ENCODE measurements at places on chromosomes 16 and 17.

GRCh38 chr16:71413341-71413740 lies 28.5 kb downstream of the TLE7 start:
- DNase-seq: no peak

DNA sequence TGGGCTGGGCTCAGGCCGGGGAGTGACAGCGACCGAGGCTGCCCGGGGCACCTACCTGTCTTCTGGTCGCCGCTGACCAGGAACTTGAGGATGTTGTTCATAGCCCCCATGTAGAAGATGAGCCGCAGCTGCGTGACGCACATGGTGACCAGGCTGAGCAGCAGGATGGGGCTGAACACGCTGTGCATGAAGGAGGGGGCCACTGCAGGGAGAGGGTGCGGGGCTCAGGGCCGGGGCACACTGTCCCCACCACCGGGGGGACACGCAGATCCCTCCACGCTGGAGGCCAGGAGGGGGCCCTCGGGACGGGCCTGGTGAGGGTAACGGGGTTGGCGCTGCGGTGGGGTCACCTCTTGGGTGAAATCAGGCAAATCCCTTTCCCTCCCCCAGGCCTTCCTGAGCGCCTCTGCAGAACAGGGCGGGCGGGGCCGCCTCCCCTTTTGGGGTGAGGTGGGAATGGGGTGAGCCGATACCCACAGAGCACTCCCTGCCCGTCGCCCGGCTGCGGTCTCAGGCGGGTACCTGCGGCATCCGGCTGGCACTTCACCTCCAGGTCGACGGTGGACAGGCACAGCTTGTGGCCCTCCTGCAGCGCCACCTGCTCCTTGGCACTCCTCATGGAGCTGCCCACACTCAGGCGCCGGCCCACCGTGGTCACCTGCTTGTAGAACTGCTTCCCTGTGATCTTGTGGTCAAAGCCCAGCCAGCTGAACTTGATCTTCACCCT lies 28.3 kb upstream of the PITPNA start:
- DNase-seq: no peak

DNA sequence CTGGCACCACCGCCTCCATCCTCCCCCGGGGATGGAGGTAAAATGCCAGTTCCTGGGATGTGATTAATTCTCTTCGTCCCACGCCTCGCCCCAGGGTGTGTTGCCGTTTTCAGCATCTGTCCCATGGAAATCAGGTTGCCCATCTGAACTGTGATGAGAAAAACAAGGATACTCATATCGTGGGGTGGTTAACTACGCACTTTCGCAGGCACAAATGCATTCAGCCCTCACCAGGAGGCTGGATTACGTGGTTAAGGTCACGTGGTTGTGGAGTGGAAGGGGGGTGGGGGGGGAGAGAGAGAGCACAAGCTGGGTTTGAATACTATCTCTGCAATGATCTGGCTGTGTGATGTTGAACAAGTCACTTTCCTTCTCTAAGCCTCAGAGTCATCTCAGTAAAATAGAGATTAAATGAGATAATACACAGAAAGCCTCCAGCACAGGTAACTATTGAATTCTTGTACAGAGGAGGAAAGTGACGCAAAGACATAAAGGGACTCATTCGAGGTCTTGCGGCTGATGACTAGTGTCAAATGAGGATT lies 74.7 kb downstream of the BMERB1 start:
- peak; percentile 71 for DNase-seq

DNA sequence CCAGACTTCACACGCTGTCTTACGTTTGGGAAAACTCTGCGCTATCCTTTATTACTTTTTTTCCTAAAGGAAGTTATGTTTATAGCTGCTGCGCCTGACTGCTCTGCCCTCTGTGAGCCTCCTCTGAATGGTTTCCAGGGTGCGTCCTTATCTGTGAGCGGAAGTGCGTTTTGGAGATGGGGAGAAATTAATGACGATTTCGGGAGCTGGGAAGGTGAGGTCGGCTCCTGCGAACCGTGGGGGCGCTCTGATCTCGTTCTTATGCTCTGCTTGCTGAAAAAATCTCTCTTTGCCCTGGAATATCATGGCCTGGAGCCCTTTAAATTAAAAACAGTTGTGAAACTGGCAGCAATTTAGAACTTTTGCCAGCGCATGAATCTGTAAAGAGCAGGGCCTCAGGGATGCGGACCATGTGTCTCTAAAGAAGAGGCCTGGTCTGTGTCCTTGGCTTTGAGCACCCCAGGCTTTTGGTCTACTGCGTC lies 135.7 kb upstream of the ZFHX3 start:
- no peak for DNase-seq

DNA sequence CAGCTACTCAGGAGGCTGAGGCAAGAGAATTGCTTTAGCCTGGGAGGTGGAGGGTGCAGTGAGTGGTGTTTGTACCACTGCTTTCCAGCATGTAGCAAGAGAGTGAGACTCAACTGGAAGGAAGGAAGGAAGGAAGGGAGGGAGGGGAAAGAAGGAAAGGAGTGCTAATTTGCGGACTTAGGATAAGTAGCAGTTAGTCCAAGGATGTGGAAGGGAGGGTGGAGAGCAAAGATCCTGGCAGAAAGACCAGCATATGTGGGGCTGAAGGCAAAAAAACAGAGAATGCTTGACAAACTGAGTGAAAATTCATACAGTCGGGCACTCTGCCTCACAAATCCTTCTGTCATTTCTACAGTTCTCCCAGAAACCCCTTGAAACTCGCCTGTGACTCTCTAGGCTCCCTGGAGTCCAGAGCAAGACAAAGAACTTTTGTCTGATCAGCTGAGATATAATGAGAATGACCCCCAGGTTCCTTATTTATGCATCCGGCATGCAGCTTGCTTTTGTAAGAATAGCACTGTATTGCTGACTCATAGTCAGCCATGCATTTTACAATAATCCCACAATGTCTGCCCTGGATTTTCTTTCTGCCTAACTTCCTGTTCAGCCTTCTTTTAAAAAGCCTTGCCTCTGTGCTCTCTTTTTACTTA lies 31.5 kb downstream of the CDK5RAP3 start:
- peak; percentile 32 for DNase-seq

DNA sequence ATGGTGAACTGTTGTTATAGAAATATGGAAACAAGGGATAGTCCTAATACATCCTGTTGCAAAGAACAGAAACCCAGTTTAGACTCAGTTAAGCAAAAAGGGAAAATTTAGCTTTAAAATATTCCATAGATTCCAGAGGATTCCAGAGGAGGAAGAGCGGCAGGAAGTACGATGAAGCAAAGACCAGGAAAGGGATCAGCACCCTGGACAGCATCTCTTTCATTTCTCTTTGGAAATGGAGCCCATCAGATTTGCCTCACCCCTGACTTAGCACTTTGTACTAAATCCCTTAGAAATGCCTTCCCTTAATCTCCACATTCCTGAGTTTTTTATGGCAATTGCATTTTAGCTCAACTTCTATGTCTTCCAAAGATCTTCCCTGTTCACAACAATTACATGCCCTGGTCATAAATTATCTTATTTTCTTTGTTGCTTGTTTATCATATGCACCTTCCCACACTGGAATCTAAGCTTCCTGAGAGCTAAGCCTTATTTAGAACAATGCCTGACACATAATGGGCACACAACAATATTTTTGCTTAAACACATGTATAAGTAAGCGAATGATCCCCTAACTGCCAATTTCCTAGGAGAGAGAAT lies 150.0 kb upstream of the RBFOX1 start:
- peak; percentile 83 for DNase-seq

- DNase-seq: no peak
Measured at GRCh38 chr16:66919569-66920298, 1.0 kb upstream of the CDH16 start.

- DNase-seq: peak; percentile 70
Measured at GRCh38 chr17:65438708-65439294, 122.6 kb downstream of the AXIN2 start.

DNA sequence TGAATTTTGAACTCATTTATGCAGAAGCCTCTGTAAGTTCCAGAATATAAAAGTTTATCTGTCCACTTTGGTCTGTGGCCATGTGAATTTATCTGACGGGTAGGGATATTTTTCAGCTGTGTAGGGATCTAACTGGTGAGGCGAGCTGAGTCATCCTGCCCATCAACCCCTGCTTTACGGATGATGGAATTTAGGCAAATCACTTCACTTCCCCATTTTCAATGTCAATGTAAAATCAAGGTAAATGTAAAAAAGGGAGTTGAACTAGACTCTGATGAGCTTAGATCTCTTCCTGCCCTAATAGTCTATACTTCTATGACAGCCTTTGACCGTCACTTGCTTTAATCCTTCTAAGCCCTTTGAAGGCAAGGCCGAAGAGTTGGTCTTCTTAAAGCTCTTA lies 2.6 kb downstream of the SLC16A6 start:
- peak; percentile 8 for DNase-seq

DNA sequence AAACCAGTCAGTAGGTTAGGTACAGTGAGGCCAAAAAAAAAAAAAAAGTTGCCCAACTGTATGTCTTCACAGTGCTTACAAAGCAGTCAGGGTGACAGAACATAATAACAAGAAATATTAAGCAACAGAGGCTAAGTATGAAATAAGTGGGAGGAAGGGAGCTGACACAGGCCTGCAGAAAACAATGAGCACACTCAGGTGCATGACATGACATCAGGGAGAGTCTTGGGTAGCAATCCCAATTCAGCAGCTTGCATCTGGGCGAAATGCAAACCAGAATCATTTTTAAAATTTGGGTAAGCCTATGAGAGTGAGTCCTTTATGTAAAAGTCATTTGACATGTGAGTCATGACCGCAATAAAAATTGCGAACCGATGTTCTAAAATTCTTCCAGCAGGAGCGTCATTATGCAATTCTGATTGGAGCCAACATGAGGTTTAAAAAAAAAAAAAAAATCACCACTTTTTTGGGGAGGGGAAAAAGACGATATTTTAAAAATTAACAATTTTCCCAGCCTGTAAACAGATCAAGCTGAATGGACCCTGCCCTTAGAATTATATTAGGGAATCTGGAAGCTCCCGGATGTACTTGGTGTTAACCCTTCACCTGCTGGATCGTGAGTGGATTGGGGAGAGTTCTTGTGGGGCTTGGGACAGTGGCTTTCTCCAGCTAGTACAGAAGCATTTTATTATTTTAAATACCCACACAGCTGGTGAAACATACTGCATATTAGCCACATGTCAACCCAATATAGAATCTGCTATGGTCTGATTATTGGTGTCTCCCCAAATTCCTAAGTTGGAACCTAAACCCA lies 127.9 kb downstream of the NPIPB5 start:
- DNase-seq: no peak

- DNase-seq: peak; percentile 30
Measured at GRCh38 chr16:79001156-79001967, 599.2 kb downstream of the MAF start.

DNA sequence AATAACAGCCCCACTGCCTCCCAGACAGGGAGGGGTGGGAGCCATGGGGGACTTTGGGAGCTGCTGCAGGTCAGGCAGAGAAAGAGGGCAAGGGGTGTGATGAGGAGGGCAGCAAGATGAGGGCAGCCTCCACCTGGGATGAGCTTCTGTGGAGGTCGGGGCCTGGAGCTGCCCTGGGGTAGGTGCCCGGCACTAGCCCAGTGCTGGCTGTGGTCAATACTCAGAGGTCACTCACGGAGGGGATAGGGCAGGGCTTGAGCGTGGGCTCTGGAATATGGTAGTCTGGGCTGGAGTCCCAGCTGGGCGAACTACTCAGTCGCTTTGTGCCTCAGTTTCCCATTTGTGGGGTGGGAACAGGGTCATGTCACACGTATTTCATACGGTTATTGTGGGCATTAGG lies 169.0 kb downstream of the IRF8 start:
- DNase-seq: no peak

DNA sequence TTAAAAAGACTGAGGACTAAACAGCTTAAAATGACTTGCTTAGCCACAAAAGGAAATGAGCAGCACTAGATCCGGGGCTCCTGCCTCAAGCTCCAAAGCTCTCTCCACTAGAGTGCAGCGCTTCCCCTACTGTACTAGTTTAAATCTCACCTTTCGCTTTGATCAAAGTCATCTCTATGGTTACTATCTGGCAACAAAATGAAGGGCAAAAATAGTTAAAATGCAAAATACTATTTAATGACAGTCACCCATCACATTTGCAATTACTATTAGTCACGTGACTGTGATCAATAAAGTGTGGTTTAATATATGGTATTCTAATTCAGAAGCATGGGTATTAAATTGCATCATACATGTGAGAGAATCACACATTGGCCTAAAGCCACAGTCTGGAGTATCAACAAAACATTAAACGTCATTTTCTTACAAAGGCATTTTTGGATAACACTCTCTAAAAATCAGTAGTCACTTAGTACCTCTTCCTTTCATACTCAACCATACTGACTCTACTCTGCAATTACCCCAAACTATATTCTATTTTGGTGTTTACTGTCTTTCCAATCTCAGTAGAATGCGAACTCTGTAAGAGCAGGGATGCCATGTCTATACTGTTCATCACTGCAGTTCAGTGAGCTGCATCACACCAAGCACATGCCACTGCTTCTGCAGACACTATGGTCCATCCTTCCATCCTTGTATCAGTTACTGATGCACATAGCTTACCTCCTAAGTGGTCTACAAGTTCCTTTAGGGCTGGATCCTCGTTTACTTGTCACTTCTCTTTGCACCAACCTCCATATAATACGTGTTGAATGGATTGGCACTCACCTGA lies 6.2 kb downstream of the PSMD12 start:
- peak; percentile 76 for DNase-seq

DNA sequence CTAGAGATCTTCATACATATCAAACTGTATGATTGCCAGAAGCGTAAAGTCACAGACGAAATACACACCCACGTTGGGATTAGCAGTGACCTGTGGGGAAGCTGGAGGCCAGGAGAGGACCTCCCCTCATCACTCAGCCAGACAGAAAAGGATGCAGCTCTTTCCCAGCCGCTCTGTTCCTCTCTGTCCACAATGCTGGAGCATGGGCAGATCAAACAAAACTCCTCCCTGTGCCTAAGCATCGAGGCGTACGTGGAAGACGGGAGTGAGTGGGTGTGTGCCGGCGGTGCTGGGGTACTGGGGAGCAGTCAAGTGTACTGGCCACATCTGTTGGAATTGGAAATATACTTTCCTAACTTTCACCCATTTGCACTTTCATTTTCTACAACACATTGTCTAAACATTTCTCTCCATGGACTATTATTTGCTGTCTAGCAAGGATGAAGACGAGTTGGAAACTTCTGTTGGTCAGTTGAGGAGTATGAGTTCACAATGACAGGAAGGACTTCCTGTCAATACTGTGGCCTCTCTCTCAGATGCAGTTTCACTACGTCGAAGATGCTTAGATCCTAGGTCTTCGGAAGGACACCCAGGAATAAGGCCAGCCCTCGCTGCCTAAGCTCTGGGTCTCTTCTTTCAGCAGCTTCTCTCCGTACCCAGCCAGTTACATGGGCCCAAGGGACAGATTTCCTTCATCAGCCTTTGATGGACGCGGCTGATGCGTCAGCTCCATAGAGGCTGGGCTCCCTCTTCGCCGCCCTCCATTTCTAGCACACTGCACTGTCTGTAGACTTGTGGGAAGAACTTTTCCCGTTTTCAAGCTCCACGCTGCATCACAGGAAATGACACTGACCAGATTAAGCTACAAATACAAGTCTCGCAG lies 30.6 kb upstream of the ENDOV start:
- DNase-seq: no peak

DNA sequence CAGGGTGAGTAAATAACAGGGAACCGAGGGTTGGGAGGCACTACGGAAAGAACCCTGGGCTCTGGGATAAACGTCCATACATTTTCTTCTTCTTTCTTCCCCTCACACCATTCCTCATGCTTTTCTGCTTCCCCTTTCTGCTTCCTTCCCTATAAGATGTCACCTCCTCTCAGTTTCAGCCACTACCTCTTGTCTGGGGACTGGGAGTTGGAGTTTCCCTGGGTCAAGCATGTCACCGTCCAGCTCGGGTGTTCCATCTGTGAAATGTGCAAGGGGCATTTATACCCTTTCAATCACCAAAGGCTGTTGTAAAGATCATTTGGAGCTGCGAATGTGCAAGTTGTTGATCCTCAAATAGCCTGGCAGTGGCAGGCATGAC lies 17.5 kb upstream of the CCL22 start:
- DNase-seq: no peak
